GM18507 (cell line): ENCODE measurements at places on chromosomes 3 and 15.

DNA sequence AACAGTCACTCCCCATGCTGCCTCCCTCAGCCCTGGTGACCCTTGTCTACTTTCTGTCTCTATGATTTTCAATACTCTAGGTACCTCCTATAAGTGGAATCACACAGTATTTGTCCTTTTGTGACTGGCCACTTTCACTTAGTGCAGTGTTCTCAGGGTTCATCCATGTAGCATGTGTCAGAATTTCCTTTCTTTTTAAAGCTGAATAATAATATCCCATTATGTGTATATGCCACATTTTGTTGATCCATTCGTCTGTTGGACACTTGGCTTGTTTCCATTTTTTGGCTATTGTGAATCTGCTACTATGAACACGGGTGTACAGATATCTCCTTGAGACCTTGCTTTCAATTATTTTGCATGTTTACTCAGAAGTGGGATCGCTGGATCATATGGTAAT lies 34.1 kb downstream of the PML start:
- no peak for DNase-seq

- DNase-seq = no peak
These were observed 103.4 kb downstream of the CNTN3 start for GRCh38 chr3:74511078-74511477.

- no peak for DNase-seq
These were observed 530.2 kb downstream of the NR2F2 start for GRCh38 chr15:96860741-96861140.

DNA sequence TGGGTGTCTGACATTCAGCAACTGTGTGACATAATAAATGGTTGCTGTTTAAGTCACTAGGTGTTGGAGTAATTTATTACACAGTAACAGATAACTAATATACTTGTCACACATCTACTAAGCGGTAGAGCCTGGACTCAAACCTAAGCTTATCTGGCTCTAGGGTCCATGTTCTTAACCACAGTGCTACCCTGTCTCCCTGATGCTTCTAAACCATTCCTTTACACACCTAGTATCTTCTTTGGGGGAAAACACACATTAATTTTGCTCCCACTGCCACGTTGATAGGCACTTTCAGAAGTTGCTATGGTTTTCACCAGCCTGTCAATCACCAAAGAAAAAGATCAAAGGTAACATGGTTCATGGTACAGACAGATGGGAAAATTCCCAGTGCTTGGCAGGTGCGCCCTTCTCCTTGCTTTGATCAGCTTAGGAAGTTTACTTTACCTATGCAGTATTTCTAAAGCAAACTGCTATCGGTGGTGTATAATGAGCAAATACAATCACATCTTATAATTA lies 150.8 kb downstream of the PDZRN3 start:
- DNase-seq = no peak

GRCh38 chr15:58058729-58059128 lies 6.8 kb downstream of the ALDH1A2 start:
- DNase-seq = no peak
